Left lobe of liver (tissue), 2 donors: ENCODE measurements at places on chromosomes 5 and 9. TPM values are rescaled to one million over a fixed set of nuclear protein-coding genes. Genes with fewer than 3 reads are reported as not detected.

DNA sequence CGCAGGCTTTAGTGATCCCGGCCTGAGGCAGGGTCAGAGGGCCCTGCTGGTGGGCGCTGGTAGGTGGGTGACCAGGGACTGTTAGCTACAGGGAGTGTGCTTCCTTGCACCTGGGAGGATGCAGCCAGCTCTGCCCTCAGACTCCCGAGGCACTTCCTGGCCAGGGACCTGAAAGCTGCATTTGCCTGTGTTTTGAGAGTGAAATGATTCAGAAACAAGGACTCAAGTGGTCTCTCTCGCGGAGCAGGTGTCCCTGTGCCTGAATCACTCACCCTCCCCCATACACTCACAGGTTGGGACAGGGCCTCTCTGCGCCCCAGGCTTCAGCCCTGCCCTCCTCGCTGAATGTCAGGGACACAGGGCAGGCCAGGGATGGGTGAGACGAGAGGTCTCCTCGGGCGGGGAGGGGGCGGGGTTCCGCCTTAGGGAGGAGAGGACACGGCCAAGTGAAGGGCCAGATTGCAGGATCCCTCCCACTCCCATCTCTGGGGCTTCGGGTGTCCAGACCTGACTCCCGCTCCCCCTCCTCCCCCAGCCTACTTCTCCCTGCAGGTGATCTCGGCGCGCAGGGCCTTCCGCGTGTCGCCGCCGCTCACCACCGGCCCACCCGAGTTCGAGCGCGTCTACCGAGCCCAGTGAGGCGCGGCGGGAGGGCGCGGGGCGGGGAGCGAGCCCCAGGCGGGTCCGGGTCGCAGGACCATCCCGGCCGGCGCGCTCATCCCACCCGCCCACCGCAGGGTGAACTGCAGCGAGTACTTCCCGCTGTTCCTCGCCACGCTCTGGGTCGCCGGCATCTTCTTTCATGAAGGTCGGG is 1.5 kb downstream of the LTC4S start:
- no peak for DNase-seq

- no peak for DNase-seq
Observed at GRCh38 chr5:44830951-44831350, 22.2 kb downstream of the MRPS30 start.

DNA sequence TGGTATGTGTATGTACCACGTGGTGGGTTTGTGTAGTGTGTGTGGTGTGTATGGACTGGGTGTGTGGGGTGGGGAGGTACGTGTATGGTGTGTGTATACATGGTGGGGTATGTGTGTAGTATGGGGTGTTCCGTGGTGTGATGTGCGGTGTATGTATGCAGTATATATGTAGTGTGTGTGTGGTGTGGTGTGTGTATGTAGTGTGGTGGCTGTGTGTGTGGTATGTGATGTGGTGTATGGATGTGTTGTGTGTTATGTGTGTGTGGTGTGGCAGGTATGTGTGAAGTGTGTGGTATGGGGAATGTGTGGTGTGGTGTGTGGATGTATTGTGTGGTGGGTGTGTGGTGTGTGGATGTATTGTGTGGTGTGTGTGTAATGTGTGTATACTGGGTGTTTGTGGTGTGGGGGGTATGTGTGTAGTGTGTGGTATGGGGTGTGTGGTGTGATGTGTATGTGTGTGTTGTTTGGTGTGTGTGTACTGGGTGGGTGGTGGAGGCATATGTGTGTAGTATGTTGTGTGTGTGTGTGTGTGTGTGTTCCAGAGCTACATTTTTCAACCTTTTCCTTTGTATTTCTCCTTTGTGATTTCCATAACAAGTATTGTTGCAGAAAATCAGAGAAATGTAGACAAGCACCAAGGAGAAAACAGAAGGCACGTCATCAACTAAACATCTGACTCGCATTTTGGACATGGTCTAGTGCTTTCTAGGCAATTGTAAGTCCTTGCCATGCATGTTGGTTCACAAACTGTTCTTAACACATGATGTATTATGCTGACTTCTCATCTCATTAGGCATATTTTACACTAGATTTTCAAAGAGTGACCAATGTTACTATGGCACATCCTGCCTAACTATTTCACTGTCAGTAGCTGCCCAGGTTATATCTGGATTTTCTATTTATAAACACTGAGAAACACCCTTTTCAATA is 13.2 kb downstream of the SEMA4D start:
- no peak for DNase-seq

DNA sequence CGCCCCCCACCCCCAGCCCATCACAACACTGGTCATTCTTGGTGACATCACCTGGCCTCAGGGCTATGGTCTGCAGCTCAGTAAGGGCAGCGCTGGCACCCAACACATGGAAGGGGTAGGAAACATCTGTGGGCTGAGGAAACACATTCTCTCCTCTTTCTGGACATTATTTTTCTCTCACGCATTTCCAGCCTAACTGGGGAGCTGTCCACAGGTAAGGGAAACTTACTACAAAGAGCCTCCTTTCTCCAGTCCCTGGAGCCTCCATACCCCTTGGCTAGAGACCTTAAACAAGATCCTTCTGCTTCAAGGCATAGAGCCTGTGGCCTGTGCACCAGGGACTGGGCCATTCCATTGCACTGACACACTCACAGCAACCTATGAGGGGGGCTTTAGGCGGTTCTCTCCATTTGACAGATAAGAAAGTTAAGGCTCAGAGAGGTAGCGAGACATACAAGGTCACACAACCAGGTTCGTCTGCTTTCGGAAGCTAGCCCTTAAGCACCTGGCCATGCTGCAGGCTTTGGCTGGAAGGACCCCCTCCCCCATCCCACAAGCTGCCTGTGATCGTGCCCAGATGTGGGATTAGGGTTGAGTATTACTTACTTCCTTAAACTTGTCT is 40.7 kb downstream of the CXXC5 start:
- DNase-seq, result no peak

- no peak for DNase-seq
Observed at GRCh38 chr5:42930934-42931333, 109.2 kb downstream of the ANXA2R start.

DNA sequence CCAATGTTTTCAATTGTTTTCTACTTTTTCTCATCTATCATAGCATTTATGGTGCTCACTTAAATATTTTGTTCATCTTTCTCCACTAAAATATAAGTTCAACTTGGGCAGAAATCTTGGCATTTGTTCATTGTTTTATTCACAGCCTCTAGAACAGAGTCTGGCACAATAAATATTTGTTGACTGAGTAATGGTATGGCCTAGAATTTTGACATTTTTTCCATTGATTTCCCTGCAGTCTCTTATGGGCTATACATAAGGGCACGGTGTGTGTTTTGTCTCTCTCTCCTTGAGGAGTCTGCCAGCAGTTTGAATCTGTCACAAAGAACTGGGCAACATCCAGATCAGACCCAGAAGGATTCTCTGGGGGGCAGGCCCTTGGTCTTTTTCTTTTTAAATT is 379.7 kb downstream of the TMEM38B start:
- DNase-seq, result no peak

DNA sequence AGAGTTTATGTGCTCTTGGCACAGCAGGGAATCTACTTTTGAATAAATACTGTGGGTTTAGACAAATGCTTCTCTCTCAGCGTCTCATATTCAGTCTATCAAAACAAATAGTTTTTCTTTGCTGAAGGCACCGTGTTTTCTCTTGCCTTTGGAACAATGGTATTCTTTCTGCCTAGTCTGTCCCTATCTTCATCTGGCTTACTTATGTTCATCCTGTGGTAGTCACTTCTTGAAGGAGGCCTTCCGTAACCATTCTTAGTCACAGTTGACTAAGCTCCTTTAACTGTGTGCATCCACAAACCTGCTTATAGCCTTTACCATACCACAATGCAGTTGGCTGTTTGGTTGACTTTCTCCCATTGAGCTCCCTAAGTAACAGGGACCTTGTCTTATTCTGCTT is 45.9 kb downstream of the LARP1 start:
- no peak for DNase-seq

Gene ZNF366
- 1.7 TPM for total RNA-seq

Gene ADAMTS16
- total RNA-seq, result not detected

GRCh38 chr9:118455259-118455658 is 751.1 kb downstream of the TLR4 start:
- no peak for DNase-seq

DNA sequence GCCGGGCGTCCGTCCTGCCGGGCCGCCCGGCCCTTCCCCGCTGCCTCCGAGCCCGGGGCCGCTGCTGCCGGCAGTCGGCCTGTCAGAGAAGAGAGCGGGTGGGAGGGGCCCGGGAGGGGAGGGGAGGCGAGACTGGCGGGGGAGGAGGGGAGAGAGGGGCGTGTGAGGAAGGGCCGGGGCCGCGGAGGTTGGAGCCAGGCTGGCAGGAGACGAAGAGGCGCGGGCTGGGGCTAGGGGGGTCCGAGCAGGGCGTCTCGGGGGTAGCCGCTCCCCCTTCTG is 570 bp downstream of the CREBRF start:
- no peak for DNase-seq

- no peak for DNase-seq
Observed at GRCh38 chr5:56838409-56839039, 23.2 kb downstream of the MAP3K1 start.

Gene NR4A3
- 0.13 TPM for total RNA-seq

GRCh38 chr5:14915291-14915952 is 43.8 kb upstream of the ANKH start:
- no peak for DNase-seq

Gene PRR16
- not detected for total RNA-seq

Gene ITGA2
- 0.30 TPM for total RNA-seq

DNA sequence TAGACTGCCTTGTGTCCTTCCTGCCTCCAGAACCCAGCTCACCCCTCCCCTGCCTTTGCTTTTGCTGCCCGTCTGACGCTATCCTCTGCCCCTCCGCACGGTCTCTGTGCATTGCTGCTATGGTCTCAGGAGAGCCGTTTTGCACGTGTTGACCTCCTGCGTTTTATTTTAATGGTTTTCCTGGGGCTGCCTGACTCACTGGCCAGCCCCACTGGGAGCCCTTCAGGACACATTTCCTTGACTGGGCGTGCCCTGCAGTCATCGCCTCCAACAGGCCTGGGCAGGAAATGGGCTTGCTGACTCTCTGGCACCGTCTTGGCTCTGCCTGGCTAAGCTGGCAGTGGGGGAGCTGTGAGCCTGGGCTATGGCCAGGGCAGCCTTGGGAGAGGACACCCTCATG is 17.9 kb upstream of the ASS1 start:
- no peak for DNase-seq

DNA sequence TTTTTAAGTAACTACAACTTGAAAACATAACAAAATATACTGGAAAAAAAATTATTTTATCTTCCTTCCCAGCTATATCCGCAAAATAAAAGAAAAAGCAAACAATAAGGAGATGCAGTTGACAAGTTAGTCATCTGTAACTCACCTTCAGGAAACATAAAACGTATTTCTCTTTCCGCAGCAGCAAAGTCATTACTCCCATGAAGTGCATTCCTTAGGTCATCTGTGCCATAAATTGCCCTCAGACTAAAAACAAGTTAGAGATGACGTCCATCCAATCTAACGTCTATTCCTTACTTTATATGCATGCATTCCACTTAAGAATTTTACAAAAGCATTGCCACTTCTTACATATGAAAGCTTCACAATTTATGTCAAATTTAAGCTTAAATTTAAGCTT is 10.9 kb downstream of the NME5 start:
- no peak for DNase-seq

DNA sequence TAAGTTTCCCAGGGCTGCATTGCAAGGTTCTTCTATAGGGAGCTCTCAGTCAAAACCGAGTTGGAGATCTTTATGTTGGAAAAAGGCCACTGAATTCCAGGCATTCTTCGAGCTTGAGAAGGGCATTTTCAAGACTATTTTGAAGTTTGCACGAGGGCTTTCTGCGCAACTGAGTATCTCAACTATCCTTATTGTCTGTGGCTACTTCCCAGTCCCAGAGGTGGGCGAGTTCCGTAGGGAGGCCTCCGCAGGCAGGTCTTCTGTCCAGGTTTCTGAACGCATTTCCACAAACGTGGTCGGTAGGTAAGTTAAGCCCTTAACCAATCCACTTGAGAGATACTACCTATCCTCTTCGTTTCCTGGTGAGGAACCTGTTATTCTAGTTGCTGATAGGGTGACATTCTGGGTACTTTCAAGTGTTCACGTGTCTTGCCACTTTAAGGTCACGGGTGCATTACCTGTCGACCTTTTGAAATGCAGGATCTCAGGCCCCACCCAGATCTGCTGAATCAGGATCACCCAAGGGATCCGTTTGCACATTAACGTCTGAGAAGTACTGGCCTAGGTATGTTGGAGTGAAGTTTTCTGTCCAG is 51.4 kb upstream of the TJP2 start:
- DNase-seq, result peak; percentile 66

- DNase-seq, result no peak
Observed at GRCh38 chr9:37669232-37669631, 18.5 kb downstream of the FRMPD1 start.
